ENCODE measurements at places on chromosomes 12 and 14. TPM values are rescaled to one million over a fixed set of nuclear protein-coding genes. Genes with fewer than 3 reads are reported as not detected.

The LAG3 gene
- polyA plus RNA-seq: 0.70 TPM

The VWF gene
- polyA plus RNA-seq: 15.9 TPM

The LHX5 gene
- not detected for polyA plus RNA-seq

The SRRM4 gene
- polyA plus RNA-seq: 0.02 TPM

The INF2 gene
- polyA plus RNA-seq: 79.5 TPM

The NAV3 gene
- 0.77 TPM for polyA plus RNA-seq

The SLC6A12 gene
- 4.8 TPM for polyA plus RNA-seq

The SPIC gene
- not detected for polyA plus RNA-seq

The WNT5B gene
- 0.72 TPM for polyA plus RNA-seq

The TMEM117 gene
- polyA plus RNA-seq: 4.4 TPM
